ENCODE measurements at places on chromosomes 6 and 20.

DNA sequence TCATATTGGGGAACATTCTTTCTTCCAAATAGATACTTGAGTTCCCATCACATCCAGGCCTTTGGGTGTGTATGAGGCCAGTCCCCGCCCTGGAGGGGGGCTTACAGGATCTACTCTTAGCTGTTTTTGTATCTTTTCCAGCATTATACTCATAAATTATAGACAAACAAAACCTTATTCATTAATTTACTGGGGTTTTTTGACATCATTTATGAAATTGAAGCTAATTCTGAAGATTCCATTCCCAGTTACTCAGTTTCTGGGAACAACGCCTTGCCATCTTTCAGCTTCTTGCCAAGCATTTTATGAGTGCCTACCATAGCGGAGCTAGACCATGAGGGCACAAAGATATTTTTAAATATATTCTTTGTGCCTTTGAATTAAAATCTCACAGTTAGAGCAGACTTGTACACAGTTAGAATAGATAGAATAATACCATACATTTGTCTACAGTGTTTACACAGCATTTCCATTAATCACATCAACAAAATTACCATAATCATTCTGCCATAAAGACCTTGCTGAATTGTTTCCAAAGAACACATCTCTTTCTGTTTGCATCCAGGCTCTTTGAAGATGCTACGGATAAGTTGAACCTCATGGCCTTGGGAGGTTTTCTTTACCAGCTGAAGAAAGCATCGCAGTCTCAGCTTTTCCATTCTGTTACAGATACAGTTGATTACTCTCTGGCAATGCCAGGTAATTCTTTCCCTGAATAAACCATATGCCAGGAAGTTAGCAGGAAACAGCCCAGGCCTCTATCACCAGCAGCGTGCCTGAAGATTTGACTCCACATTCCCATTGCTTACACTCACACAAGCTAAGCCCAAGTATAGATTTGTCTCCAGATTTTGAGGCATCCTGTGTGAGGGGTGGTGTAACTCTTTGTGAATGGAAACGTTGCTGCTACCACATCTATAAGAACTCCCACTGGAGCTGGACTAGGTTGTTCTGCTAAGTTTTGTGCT lies 75.4 kb upstream of the PBOV1 start:
- DNase-seq: no peak

DNA sequence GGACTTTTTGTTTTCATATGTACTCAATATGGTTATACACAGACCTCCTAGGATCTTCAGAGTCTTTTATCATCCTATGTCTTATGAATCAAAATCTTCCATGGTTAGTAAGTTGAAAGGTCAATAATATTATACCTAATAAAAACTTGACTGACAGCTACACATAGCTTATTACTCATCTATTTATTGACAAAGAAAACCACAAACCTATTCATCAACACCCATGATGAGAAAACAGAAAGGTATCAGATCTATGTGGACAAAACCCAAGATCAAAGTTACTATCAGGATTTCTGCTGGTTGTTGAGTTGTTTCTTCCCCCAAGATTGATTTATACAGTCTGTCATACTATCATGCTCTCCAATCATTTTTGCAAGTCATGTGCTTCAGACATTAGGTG lies 460.1 kb upstream of the MANEA start:
- DNase-seq: no peak

GRCh38 chr6:159807150-159807858 lies 7.2 kb downstream of the PNLDC1 start:
- no peak for DNase-seq

GRCh38 chr6:141726248-141726647 lies 406.5 kb upstream of the GJE1 start:
- DNase-seq: no peak

DNA sequence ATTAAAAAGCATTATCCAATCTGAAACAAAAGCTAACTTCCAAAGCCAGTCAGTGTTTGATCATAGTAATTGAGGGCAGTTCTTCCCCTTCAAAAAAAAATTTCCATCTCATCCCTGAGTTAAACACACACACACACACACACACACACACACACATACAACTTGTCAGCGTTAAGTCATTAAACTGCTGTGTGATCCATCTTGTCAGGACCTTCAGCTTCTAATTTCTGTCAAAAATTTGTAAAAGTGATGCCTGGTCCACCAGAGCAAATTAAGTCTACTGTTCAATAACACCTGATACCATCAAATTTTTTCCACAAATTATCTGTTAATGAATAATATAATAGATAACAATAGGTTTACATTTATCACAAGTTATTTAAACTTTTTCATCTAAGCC lies 198.7 kb downstream of the GPX5 start:
- DNase-seq: no peak

DNA sequence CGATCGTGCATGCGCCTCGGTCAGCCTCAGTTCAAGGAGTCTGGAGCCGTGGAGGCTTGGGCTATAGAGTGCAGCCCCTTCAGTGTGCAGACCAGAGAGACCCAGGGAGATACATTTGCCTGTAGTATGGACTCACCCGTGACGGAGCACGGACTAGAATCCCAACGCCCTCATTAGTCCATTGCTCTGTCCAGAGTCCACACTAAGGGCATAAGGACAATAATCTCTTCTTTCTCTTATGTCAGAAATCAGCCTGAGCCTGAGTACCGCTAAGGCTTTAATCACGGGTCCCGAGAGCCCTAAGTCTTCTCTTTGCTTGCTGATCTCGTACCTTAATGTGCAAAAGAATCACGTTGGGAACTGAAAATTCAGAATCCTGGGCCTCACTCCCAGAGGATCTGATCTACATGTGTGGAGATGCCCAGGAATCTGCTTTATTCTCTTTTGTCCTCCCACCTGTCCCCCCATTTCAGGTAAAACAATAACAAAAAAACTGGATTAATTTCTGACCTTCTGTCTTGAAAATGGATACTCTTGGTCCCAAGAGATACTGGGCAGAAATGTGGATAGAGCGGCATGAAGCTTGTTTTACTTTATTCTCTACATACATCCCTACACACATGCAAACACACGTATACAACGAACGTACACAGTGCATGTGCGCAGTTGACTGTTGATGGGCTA lies 671 bp downstream of the BPHL start:
- no peak for DNase-seq

GRCh38 chr6:34195726-34196115 lies 41.0 kb upstream of the HMGA1 start:
- DNase-seq: no peak

- DNase-seq: no peak
Measured at GRCh38 chr6:89180112-89180511, 34.3 kb downstream of the PM20D2 start.

GRCh38 chr6:163947276-163947675 lies 532.8 kb downstream of the QKI start:
- DNase-seq: no peak

DNA sequence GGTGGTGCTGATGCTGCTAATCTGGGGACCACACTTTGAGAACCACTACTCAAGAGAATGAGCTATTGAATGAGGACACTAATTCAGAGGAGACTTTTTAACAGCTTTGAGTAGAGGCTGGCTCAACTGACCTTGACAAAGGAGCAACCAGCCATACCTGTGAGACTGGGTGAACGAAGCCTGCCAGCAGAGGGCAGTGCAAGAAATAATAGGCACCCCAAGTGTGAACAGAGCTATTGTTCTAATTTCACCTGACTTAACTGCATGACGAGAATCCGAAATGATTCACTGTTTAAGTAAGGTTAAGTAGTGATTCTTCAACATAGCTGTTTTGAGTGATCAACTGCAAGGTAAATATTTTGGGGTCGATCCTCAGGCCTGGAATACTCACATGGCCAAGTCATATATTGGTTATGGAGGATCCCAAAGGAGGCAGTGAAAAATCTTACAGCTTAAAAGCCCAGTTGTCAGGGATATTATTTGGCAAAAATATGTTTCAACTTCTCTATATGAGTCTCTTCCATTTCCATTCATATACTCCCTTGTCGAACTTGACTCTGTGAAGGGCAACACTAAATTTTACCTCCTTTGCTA lies 550.5 kb upstream of the MARCKS start:
- DNase-seq: peak; percentile 14

GRCh38 chr6:154488802-154489437 lies 21.6 kb downstream of the CNKSR3 start:
- no peak for DNase-seq

- DNase-seq: no peak
Measured at GRCh38 chr20:47850146-47850545, 64.9 kb upstream of the SULF2 start.

GRCh38 chr6:147586044-147586443 lies 77.6 kb downstream of the SAMD5 start:
- DNase-seq: no peak

DNA sequence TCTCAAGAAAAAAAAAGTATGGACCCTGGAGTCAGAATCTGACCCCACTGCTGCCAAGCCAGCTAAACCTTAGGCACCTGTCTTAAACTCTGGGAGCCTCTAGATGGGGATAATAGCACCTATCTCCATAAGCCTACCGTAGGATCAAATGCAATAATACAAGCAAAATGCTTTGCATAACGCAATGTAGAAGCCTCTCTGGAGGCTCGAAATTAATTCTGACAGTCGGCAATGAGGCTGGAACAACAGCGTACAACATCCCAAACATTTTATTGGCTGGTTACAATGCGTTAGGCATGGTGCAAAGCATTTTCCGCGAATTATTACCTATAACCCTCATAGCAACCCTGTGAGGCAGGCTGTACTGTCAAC lies 521 bp downstream of the CDK5RAP1 start:
- DNase-seq: no peak

DNA sequence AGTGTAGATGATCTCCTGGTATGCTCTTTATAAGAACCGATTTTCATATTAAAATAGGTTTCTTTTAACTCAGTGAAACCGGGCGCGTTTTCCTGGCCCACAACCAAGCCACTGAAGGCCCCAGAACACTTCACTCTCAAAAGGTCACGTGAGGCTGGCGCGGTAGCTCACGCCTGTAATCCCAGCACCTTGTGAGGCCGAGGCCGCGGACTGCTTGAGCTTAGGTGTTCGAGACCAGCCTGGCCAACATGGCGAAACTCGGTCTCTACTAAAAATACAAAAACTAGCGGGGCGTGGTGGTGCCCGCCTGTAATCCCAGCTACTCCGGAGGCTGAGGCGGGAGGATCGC lies 402 bp upstream of the TAF8 start:
- no peak for DNase-seq

DNA sequence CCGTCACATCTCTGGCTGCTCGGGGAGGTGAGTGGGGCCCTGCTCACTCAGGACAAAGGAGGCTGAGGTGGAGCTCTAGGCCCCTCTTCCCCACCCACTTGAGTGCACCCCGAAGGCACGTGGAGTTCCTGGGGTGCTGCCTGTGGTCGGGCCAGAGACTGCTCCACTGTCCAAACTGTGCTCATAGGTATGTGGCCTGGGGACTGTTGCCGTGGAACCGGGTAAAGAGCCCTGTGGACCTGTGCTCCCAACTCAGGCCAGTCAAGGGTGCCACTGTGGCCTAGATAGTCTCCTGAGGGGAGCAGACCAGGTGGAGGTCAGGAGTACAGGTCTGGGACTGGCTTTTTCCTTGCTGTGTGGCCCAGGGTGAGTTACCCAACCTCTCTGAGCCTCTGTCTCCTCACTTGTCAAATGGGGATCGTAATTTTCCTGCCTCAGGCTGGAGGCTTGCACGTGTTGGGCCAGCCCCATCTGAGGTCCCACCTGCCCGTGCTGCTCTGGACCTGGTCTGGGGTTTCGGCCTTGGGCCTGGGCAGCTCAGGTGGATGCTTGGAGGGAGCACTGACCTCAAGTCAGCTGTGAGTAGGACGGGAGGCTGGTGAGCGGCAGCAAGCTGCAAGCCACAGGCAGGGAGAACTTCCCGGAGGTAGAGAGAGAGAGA lies 12.4 kb upstream of the NPBWR2 start:
- no peak for DNase-seq

- no peak for DNase-seq
Measured at GRCh38 chr6:128763599-128764300, 119.2 kb upstream of the LAMA2 start.

DNA sequence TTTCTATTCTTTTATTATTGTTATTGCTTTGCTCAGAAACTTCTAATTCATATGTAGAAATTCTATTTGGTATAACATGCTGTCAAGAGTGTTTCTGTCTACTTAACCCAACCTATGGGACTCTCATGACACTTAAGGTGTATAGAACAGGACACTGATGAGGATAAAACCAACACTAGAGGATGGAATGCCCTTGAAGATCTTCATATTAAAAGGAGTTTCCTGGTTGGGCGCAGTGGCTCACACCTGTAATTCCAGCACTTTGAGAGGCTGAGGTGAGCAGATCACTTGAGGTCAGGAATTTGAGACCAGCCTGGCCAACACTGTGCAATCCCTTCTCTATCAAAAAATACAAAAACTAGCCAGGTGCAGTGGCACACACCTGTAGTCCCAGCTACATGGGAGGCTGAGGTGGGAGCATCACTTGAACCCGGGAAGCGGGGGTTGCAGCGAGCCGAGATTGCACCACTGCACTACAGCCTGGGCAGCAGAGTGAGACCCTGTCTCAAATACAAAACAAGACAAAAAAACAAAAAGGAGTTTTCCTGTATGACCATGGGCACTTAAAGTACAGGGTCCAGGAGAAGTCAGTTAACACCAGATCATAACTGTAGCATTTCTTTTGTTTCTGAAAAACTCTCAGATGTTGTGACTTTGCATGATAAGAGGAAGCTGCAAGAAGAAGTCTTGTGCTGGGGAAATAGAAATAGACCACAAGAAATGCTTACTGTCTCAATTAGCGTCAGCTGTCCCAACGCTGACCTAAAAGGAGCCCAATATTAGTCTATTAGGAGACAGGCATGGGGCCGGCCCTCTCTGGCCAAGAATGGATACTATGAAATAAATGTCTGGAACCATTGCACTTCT lies 38.9 kb upstream of the CD2AP start:
- no peak for DNase-seq

GRCh38 chr6:34468378-34468892 lies 2.6 kb downstream of the PACSIN1 start:
- no peak for DNase-seq
